ENCODE measurements at places on chromosomes 11 and 22.

DNA sequence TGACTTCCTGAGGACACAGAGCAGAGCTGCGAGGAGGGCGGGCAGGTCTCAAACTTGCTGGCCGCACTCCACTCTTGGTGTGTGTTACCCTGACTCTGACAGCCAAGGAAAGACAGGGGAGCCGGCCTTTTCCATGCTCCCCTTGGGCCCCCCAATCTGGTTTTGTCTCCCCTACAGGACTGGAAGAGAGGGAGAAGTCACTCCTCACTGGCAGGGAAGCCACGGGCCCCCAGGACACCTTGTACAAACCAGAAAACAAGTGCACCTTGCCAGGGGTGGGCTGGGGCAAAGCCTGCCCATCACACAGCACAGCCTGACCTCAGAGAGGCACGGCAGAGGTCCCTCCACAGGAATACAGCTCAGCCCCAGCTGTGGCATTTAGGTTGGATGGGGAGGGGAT lies 20.2 kb downstream of the CBX7 start:
- no peak for DNase-seq

- peak; percentile 65 for DNase-seq
Measured at GRCh38 chr11:2885678-2886081, at the start of gene CDKN1C. CDKN1C (minus strand) TSS chr11:2885775; CDS start chr11:2885456, 319 bp downstream.

- DNase-seq: no peak
Measured at GRCh38 chr11:112630496-112630895, 330.7 kb upstream of the NCAM1 start.

DNA sequence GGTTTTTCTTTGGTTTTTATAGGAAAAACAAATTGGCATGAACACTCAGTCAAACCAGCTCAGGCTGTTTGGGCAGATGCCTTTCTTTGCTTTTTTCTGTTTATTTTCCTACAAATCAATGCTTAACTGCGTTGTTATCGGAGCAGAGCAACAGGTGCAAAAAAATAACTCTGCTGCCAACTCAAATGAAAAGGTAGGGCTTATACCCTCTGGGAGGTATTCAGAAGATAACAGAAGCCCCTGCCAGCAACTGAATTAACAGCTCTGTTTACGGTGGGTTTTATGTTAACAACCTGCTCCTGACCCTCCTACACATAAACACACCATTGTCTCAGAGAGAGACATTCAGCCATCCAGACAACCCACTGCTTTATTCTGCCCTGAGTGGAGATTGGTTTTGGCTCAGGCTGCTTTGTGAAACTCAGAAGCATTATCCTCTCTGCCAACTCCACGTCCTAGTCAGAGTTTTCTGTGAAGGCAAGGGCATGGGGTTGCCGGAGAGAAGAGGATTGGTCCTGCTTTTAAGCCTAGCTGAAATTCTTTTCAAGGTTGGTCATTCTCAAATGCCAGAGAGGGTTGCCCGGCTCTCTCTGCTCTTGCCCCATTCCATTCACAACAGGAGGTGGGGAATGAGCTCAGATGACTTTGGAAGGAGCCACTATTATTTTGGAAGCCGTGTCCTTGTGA lies 11.4 kb downstream of the EHF start:
- DNase-seq: no peak

DNA sequence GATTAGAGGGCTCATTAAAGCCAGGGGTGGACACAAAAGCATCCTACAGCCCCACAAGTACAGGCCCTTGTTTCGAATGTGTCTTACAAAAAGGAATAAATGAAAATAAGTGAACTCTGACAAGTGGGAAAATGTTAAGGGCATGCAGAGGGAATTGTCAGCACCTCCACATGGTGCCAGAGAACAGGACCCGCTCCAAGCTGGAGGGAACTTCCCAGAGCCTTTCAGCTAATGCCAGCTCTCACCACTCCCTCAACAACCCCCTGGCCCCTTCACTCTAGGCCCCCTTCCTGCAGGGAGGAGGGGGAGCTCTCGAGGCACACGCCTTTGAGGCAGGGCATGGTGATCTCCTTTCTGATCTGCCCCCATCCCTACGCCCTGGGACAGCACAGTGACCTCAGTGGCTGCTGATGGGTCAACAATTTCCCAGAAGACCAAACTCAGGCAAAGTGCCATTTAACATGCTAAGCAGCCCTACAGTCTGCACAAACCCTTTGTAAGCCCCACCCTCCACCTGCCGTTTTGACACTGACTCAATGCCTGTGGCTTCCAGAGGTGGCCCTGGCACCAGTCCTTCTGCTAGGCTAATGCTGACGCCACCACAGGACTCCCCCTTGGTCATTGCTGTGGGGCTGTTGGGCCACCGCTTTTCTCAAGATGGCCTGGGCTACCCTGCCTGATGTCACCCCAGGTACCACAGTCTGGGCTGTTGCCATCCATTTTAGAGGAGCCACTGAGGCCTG lies 12.5 kb upstream of the CHST1 start:
- no peak for DNase-seq

- DNase-seq: no peak
Measured at GRCh38 chr11:71472357-71472885, 19.4 kb downstream of the NADSYN1 start.

Measured in fibroblast of the conjunctiva (primary cell).